ENCODE measurements at places on chromosomes 6 and 20.

- DNase-seq, result no peak
Measured at GRCh38 chr6:90460051-90460450, 126.8 kb downstream of the MAP3K7 start.

- DNase-seq, result no peak
Measured at GRCh38 chr20:36862857-36863668, 12.9 kb upstream of the TLDC2 start.

GRCh38 chr6:15021074-15021473 lies 224.8 kb upstream of the JARID2 start:
- DNase-seq, result no peak

GRCh38 chr6:5665173-5665572 lies 341.6 kb downstream of the NRN1 start:
- DNase-seq, result no peak

DNA sequence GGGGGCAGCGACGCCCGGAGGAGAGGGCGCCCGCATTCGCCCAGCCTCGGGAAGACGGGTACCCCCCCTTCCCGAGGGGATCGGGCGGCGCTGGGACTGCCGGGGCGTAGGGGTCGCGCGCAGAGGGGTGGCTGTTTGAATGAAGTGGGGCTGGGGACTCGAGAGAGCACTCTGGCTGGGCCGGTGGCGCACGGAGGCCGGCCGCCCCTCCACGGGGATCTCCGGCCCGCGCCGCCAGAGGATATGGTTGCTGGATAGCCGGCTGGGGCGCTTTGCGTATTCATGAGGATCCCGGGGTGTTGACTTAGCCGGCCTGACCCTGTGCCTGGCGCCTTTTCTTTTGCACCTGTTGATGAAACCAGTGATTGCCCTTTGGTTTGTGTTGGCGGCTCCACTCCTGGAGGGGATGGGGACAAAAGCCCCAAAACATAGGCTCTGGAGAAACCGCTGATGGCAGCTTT lies 469 bp downstream of the SYNJ2 start:
- no peak for DNase-seq

Data from NCI-H187 (cell line).